Stimulated activated CD4-positive, alpha-beta T cell treated with anti-CD3 and anti-CD28 coated beads, Interleukin-4, amount 100 ng/mL, for 4 hours (primary cell): ENCODE measurements at places on chromosomes 7 and 10.

GRCh38 chr7:21149809-21150208 is 278.1 kb upstream of the SP4 start:
- DNase-seq = no peak

DNA sequence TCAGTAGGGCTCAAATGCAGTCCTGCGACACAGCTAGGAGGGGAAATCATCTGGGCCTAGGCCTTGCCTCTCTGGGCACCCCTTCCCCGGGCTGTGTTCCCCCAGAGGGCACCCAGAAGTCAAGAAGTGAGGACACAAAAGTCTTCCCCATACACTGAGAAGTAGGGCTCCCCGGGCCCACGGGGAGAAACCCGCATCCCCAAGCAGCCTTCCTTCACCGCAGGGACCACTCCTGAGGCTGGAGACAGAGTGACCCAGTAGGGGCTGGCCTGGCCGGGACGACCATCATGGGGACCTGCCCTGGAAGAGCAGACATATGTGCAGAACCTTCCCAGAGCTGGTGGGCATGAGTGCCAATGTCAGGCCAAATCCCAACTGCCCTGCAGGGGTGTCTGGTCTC is 163.5 kb downstream of the GFRA1 start:
- no peak for DNase-seq

DNA sequence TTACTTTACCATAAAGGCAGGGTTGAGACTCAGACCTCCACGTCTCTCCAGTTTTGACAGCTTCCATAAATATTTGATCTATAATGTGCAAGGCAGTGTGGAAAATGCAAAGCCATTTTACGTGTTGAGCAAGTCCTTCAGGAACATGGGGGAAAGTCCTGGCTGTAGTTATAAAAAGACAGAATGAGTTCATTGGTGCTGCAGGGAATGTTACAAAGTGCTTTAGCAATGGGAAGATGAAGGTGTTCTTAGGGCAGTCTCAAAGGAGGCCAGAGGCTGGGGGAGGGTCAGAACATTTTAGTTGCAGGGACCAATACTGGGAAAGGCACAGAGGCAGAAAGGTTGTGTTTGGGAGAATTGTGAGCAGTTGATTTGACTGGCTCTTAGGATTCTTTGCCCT is 27.9 kb downstream of the CNNM2 start:
- no peak for DNase-seq

DNA sequence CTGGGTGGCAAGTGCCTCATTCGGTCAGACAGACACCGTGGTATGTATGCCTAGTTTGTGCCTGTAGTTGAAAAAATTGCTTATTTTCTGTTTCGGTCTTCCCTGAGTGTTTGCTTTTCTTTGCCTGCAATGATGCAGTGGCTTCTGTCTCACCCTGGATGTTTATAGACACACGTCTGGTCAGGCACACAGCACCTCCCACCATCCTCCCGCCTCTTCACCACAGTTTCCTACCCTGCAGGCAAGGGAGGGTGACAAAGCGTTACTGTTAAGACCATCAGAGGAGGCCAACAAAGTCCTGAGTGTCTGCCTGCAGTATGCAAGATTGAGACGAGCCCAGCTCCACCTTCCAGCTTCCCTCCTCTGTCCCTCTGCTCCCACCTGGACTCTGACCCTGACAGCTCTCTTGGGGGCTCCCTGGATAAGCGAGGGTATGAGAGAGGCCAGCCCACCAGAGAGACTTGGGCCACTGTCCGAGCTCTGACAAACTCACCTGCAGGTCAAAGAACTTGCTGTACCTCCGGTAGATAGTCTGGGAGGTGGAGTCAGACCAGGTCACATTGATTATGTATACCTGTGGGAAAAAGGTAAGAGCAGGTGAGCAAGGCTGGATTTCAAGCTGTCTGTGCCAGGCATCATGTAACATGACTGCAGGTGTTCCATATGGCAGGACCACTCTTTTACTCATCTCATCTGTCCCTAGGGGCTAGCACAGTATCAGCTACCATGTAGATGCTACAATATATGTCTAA is 54.4 kb downstream of the SH3PXD2A start:
- peak; percentile 32 for DNase-seq

DNA sequence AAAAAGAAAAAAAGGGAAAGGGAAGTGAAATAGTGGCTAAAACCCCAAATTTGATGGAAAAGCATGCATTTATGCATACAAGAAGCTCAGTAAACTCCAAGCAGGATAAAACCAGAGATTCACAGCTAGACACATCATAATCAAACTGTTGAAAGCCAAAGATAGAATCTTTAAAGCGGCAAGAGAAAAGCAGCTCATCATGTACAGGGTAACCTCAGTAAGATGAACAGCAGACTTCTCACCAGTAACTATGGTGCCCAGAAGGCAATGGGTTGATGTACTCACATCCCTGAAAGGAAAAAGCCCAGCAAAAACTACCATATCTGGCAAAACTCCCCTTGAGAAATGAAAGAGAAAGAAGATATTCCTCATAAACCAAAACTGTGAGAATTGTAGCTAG is 60.4 kb downstream of the TPST1 start:
- no peak for DNase-seq

DNA sequence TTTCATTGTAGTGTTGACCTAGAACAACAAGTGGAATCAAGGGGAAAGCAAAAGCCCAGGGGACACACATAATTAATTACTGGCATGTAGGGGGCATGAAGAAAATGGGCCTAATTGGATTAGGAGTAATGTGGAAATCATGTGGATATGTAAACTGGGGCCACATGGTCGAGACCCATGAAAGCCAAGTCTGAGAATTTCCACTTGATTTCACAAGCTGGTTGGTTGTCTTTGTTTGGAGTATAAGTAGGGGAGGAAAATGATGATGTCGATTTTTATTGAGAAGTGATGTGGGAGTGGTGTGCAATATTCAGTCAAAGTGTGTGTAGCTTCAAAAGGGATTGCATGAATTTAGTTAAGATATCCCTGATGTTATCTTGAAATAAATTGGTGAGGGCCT is 131.8 kb downstream of the LRRC4 start:
- no peak for DNase-seq

DNA sequence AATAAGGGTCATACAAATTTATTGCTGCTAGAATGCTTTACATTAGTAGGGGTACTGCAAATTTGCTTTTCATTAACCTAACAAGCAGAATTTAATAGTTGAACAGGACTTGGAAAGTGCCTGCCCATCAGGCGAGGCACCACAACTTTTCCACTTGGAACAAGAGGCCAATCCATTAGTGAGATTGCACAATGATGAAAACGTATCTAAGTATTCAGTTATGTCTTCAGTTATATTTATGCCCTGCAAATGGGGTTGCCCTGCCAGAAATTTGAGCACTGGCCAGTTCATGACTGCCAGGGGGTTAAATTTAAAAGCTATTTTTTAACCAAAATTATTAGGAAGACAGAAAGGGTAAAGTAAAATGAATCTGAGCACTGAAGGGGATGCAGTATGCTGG is 111.1 kb upstream of the PALS2 start:
- no peak for DNase-seq

DNA sequence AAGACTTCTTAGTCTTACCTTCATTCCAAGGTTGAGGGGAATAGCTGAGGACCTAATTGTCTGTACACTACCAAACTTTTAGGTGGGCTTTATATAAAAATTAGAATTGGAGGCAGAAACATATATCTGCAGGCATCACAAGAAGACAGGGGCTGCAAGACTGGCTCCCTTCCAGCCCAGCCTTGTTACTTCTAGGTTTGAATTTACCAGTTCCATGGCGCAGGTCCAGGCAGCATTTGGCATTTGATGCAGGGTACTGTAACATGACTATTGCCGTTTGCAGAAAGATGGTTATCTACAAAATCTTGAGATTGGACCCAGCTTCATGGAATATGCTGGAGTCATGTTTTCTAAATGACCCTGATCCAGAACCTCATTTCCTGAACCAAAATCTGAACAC is 105.4 kb upstream of the RHOBTB1 start:
- DNase-seq = no peak

DNA sequence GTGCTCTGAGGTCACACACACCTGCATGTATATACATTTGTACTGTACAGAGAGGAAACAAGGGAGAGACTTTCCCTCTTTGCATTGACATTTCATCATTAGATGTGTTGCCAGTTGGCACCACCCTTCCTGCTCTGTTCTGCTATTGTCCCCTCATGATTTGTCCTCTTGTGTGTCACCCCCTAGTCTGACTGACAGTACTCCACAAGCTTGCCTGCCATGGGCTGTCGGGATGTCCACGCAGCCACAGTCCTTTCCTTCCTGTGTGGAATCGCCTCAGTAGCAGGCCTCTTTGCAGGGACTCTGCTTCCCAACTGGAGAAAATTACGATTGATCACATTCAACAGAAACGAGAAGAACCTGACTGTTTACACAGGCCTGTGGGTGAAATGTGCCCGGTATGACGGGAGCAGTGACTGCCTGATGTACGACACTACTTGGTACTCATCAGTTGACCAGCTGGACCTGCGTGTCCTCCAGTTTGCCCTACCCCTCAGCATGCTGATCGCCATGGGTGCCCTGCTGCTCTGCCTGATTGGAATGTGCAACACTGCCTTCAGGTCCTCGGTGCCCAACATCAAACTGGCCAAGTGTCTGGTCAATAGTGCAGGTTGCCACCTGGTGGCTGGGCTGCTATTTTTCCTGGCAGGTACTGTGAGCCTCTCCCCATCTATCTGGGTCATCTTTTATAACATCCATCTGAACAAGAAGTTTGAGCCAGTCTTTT is 9.4 kb downstream of the CLDN12 start:
- no peak for DNase-seq

DNA sequence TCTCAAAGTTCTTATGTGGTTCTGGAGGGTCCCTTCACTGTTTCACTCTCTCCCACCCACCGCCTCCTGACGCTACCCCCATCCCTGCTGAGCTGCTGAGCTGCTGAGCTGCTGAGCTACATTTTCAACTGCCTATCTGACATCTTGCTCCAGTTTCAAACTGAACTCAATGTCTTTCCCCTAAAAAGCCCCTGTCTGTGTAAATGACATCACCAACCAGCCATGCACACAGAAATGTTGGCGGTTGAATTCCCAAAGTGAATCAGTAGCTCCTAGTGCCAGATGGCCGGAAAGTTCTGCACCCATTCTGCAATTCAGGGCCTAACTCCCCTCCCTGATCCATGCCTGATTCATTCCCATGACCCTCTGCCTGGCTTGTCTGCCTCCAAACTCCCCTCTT is 71.2 kb downstream of the WNT2 start:
- DNase-seq = no peak

DNA sequence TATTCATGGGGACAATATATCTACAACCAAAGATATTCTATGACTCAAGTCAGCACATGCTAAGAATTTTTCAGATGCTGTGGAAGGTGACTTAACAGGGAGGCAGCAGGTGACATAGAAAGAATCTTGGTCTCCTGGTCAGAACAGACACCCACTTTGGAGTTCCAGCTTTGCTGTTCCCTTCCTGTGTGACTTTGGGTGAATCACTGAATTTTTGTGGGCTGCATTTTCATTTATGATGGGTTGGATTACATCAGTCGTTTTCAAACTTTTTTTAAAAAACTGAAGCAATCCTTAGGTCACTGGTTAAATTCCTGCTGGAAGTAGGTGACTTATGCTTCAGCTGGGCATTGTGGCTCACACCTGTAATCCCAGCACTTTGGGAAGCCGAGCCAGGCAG is 24.9 kb downstream of the RGR start:
- DNase-seq = no peak

GRCh38 chr7:17031906-17032551 is 150.2 kb upstream of the AGR3 start:
- DNase-seq = no peak

- DNase-seq = no peak
Observed at GRCh38 chr10:72218325-72218724, 2.2 kb upstream of the ASCC1 start.

DNA sequence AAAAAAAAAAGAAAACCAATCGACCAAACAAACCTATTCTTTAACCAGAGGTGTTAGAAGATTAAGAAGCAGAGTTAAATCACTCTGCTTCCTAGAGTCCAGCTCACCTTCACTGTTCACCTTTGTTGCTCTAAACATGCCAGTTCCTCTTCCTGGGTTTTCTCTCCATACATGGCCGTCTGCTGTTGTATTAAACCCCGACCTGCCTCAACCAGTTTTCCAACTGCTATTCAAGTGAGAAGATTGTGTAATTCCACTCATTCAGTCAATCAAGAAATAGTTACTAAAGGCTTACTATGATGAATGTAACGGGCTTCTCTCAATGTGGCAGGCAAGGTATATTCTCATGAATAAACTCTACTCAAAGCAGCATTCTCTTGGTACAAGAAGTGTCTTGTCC is 8.8 kb downstream of the AASS start:
- DNase-seq = no peak

DNA sequence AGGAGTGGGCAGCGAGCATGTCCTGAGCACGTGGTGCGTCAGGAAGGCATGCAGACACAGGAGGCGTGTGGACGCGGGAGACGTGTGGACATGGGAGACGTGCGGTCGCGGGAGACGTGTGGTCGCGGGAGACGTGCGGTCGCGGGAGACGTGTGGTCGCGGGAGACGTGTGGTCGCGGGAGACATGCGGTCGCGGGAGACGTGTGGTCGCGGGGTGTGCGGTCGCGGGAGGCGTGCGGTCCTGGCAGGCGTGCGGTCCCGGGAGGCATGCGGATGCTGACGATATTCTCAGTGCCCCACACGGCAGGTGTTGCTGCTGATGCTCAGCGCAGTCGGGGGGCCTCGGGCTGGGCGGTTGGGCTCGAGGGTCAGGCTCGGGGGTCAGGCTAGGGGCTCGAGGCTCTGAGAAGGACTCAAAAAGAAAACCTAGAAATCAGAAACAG is 94.2 kb downstream of the NKX6-2 start:
- DNase-seq = no peak

DNA sequence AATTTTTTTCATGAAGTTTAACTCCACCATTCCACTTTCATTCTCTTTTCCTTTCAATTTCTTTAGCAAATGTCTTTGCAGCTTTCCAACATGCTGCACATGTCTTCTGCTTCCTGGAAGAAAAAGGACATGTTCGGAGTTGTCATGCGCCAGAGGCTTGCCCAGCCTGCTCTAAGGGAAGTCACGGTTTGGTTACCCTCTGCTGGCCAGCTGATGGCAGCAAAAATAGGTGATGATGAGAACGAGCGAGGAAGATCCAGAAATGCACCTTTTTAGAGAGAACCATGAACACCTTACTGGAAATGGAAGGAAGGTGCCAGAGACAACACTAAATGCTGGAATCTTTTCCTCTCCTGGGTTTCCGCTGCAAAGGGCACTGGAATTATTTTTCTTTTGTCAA is 4.9 kb upstream of the ZSCAN21 start:
- no peak for DNase-seq
